Stimulated activated CD8-positive, alpha-beta memory T cell treated with anti-CD3 and anti-CD28 coated beads, Interleukin-4, amount 100 ng/mL, for 4 hours (primary cell): ENCODE measurements at places on chromosomes 13 and 19.

DNA sequence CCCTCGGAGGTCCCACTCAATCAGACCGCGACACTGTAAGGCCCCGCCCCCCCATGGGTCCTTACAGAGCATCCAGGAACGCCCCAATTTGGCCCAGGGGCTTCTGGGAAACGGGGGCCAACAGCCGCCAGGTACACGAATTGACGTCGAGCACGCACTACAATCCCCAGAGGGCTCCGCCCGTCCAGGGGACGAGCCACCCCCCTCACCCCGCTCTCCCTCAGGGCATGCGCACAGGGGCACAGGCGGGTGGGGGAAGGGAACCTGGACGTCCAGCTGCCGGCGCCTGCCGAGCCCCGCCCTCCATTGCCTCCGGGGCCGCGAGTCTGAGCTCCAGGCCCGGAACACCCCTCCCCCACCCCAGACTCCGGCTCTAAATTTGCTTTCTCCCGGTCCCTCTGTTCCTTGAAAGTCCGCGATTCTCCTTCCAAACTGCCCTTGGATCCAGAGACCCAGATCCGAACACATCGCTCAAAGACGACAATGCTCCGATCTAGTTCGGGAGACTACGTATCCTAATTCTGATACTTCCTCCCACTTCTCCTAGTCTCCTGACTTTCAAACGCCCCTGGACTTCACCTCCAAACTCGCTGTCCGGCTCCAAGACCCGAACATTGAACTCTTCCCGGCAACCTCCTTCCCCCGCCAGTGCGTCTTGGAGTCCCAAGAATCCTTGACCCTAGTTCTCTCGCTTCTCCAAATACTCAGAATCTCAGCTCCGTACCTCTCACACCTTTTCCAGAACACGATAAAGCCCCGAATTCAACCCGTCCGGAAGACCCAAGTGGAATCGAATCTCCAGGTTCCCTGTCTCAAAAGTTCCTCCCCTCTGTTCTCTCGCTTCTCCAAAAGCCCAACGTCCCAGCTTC, 770 bp downstream of the SERTAD3 start:
- peak; percentile 95 for DNase-seq

- DNase-seq: no peak
These were observed 997 bp upstream of the GPC6 start for GRCh38 chr13:93225610-93226009.

DNA sequence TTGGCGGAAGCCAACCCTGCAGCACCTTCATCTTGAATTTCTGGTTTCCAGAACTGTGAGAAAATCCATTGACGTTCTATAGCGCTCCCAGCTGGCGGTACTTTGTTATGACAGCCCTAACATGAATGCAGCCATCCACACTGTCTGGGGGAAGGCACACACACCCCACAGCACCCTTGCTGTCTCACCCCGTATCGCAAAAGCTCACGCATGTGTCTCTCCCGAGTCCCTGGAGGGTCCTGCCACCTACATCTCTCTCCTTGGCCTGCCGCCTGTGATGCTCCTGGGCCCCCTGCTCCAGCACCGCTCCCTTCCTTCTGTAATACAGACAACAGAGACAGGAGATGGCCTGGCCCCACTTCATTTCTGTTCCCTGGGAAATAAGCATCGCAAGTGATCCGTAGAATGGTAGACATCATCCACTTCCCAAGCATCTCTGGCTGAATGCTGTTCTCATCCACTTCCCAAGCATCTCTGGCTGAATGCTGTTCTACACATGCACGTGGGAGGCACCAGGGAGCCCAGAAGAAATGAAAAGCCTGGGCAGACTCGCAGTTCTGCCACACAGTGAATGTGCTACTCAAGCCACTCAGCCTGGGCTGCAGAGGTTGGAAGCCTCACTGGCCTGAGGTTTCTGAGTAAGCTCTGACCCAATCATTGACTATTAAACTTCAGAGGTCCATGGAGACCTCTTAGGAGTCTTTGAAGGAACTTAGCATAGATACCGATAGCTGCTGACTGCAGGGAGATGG, 29.6 kb downstream of the EPN1 start:
- no peak for DNase-seq

DNA sequence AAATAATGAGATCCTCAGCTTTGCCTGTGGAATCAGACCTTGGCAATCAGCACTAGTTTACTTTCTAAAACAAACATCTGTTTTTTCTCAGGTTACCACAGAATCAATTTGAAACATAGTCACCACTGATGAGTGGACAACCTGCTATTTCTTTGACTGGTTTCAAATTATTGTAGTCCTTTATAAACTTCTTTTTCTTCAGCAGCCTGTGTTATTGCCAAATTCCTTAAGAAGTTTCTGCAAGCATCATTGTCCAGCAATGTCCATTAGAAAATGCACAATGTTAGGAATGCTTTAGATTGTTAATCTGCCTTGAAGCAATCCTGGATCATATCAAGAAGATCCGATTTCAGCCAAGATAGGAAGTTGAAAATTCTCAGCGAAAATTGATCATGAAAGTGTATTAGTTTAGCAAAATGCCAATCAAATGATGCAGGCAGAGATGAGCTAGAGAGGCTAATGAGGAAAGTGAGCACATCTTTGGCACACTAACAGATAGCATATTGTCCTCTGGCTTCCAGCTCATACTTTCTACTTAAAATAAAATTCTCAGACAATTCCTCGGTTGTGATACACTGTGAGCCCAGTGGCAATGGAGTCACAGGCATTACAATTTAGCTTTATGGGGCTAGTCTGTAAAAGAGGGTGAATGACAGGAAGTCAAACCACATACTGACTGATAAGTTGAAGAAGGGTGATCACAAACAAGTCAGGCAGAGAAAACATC, 270.6 kb downstream of the SLITRK6 start:
- DNase-seq: no peak

DNA sequence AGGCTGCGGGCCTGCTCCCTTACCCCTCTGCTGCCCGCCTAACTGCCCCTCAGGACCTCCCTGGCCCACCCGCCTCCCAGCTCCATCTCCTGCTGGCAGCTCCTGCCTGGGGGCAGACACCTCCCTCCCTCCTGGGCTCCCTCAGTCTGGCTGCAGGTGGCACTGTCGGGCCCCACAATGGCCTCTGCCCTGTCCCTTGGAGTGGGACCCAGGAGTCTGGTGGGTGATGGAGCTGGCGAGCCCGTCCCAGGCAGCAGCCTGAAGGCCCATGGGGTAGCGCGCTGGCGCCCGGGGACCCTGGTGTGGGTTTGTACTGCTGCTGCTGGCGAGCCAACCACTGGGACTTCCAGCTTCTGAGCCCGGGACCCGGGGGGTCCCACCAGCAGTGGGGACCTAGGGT, 83.6 kb downstream of the KDM4B start:
- no peak for DNase-seq

DNA sequence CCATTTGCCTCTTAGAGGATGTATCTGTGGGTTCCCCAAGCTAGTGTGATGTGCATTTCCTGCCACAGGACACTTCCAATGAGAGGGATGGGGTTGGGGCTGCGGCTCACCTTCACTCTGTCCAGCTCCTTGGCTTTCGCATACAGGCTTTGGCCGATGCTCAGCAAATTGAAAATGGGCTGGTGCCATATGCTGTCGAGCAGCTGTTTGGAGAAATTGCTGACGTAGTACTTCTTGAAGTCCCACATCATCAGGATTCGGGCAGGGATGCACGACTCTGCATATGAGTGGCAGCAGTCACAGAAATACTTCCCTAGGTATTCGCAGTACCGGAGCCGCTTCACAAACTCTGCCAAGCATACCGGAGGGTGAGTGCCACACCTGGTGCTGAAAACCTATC, 37.0 kb downstream of the RUBCNL start:
- DNase-seq: no peak

GRCh38 chr13:94599877-94600276, 1.8 kb upstream of the GPR180 start:
- DNase-seq: no peak

DNA sequence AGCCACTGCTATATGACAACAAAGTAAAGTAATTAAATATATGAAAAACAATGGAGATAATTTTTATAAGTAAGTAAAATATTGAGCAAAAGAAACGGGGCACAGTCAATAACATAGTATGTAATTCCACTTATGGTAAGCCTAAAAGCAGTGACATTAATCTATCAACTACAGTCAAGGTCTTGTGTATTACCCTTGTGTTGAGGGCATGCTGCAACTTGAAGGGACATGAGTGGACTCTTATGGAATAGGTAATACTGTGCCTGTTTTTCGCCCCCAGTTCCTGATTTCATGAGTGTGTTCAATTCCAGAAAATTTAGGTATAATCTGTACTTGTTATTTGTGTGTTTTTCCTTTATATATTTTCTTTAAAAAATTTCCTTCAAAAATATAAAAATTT, 201.3 kb upstream of the SLITRK6 start:
- DNase-seq: no peak

DNA sequence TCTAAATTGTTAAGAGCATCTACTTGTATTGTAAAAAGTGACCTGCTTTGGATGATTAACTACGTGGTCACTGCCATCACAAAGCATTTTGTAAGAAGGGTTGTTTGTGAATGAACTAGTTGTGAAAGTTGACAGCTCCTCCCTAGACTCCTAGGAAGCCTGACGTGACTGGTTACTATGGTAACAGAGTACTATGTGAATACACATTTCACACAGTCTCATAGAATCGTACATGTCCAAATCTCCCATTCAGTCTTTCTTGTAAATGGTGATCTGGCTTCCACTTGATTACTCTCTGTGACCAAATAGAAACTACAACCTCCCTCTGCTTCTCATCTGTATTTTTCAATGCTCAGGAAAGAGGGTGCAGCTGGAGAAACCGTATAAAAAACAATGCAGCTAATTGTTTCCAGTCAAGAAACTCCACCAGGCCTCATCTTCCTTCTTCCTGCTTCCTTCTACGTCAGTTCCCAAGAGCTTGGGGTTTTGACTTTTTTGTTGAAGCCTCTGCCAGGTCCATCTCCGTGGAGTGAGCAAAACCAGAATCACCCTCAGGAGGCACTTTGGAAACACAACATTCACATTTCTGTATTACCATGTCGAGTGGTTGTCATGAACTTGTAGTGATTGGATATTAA, 83.4 kb downstream of the GPC6 start:
- DNase-seq: no peak

- DNase-seq: no peak
These were observed 15.4 kb downstream of the TMEM272 start for GRCh38 chr13:51829568-51829899.

DNA sequence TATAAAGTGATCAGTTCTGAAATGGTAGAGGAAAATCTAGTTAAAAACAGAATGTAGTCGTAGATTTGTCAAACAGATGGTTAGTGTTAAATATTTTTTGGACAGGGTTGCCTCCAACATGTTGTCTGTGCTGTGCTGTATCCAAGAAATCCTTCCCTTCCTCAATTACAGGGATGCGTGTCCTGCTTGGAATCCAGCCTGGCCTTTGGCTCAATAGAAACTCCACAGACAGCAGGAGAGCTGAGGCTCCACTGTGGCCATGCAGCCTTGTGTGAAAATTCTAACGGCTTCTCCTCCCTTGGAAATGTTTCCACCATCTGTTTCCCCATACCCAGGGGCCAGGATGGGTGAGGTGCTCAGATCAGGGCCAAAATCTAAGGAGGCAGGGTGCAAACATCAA, 67.7 kb upstream of the USP29 start:
- no peak for DNase-seq

DNA sequence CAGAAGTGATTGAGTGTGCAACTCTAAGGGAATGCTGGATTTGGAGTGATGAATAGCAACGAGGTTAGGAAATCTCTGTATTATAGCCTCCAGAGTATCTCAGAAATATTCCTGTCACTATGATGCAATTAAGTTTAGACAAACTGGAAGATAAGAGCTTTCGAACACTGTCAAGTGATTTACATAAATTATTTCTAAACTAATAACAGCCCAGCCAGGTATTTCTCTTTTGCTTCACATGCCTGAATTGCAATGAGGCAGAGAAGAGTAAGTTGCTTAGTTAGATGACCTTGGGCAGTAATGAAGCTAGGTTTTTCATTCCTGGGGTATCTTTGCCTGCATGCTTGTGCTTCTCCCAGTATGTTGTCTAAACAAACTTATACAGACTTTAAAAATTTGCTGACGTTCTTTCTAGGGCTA, 134.5 kb downstream of the LMO7 start:
- DNase-seq: no peak

DNA sequence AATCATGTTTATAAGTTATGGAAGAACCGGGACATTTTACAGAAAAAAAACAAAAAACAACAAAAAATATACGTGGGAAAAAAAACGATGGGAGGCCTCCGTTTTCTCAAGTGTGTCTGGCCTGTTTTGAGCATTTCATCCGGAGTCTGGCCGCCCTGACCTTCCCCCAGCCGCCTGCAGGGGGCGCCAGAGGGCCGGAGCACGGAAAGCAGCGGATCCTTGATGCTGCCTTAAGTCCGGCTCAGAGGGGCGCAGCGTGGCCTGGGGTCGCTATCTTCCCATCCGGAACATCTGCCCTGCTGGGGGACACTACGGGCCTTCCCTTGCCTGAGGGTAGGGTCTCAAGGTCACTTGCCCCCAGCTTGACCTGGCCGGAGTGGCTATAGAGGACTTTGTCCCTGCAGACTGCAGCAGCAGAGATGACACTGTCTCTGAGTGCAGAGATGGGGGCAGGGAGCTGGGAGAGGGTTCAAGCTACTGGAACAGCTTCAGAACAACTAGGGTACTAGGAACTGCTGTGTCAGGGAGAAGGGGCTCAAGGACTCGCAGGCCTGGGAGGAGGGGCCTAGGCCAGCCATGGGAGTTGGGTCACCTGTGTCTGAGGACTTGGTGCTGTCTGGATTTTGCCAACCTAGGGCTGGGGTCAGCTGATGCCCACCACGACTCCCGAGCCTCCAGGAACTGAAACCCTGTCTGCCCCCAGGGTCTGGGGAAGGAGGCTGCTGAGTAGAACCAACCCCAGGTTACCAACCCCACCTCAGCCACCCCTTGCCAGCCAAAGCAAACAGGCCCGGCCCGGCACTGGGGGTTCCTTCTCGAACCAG, 1.8 kb upstream of the APOE start:
- DNase-seq: peak; percentile 60

GRCh38 chr13:33349986-33350826, 64.7 kb upstream of the STARD13 start:
- DNase-seq: no peak

DNA sequence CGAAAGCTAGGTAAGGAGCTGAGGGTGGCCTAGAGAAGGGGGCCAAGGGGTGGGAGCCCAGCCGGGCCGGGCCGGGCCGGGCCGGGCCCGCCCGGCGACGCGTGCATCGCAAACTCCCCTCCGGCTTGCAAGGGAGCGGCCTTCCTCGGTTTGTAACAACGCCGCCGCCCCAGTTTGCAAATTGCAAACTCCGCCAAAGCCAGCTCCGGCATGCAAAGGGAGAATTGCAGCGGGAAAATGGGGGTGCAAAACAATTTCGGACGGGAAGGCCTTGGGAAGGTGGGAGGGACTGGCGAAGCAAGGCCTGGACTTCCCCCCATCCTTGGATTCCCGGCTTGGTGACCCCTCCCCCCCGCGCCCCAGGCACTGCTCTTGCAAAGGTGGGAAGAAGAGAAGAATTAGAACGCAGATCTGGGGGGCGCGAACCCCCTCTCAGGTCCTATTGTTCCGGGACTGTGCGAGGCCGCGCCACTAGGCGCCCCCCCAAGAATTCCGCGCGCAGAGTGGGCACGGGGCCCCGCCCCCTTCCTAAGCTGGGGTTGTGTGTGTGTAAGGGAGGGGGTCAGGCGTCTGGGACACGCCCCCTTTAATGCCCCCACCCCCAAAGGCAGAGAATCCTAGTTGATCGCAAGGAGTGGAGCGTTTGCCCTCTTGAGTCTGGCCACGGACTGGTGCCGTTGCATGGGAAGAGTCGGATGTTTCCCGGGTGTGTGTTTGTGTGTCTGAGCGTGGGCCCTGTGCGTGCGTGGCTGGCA, 926 bp downstream of the PRR12 start:
- DNase-seq: no peak

- DNase-seq: no peak
These were observed 23.3 kb downstream of the RBM26 start for GRCh38 chr13:79382545-79383275.
